ENCODE measurements at places on chromosomes 3 and 15.
A peak's percentile ranks its signal among the peaks of the same experiment; 100 is the strongest.

DNA sequence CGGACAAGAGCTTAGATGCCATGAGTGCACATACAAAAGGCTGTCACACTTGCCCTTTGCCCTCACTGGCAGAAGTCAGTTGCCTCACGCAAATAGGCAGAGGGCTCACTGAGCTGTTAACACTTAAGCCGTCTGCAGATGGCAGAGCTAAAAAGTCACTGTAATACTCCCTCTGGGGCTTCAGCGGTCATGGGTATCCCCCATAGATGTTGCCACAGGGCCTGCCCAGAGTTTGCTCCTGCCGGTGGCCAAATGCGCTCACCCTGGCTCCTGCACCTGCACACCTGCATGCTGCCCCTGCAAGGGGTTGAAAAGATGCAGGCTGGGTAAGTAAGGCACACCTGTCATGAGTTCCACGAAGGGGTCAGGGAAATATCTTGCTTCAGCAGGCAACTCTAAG, 741.5 kb downstream of the EDEM1 start:
- no peak for DNase-seq

GRCh38 chr3:179348325-179349013, 960 bp downstream of the MFN1 start:
- DNase-seq, result no peak

GRCh38 chr3:192482809-192483208, 244.5 kb downstream of the FGF12 start:
- DNase-seq, result no peak

DNA sequence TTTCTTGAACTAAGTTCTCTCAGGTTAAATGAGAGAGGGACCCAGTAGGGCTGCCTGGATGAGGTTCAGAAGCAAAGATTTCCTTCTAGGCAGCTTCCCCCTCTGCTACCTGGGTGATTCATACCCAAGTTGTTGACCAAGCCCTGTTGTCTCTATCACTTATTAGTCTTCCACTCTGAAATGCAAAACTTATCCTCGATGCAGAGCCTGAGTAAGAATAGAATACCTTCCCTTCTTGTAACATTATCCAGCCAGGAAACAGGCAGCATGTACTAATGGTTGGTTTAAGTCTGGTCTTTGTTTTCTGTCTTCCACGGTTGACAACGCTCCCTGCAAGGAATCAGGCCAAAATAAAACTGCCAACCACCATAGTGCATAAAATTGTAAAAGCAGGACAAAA, 377.3 kb downstream of the MECOM start:
- no peak for DNase-seq

GRCh38 chr3:168877899-168878298, 782.2 kb upstream of the GOLIM4 start:
- no peak for DNase-seq

- DNase-seq, result no peak
Measured at GRCh38 chr3:13280811-13281506, 139.2 kb downstream of the NUP210 start.

DNA sequence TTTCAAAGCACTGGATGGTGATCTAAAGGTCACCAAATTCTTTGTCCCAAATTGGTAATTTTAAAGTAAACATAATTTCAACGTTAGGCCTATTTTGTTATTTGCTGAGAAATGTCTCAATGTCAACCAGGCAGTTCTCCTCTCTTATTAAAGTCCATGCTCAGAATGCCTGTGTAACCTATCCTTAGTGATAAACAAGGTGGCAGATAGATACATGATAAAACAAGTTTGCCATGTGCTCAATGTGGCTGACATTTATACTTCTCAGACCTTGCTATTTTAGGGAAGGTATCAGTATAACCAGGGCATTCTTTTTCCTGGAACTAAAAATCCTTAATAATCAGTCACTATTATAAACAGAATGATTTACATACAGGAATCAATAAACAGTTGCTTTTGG, 8.5 kb downstream of the MBNL1 start:
- DNase-seq, result no peak

- no peak for DNase-seq
Measured at GRCh38 chr15:87743562-87743961, 513.0 kb downstream of the NTRK3 start.

GRCh38 chr15:60243769-60244168, 154.0 kb downstream of the ANXA2 start:
- no peak for DNase-seq

- no peak for DNase-seq
Measured at GRCh38 chr3:132378048-132378762, 39.1 kb upstream of the DNAJC13 start.

GRCh38 chr3:45841420-45841756, 531 bp downstream of the LZTFL1 start:
- DNase-seq, result no peak

- DNase-seq, result no peak
Measured at GRCh38 chr3:20091331-20092047, 51.2 kb downstream of the KAT2B start.

- DNase-seq, result no peak
Measured at GRCh38 chr3:10955711-10956453, 36.7 kb upstream of the SLC6A1 start.

DNA sequence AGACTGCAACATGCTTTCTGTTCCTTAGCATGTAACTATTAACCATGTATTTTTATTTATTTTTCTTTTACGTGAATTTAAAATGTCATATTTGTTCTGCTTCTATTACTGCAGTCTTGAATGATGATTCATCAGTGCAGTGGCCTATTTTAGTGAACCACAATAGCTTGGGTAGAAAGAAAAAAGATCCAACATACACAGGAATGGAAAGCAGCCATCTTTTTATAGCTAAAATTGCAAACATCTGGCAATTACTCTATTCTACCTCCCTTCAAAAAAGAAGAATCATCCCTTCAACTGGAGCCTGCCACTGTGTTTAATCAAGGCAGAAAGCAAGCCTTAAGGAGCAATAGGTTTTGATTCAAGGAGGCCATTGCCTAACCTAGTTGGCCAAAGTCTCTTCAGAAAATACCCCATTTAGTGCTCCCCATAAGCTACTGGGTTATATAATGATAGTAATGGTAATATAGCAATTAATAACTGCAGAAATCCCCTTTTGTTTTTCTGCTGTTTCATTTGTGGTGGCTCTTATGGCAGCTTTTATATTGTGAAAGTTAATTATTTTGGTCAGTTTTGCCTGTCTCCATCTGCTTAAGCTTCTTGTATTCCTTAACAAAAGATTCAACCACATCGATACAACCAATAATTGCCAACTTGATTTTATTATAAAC, 267.3 kb downstream of the LPP start:
- DNase-seq, result no peak

DNA sequence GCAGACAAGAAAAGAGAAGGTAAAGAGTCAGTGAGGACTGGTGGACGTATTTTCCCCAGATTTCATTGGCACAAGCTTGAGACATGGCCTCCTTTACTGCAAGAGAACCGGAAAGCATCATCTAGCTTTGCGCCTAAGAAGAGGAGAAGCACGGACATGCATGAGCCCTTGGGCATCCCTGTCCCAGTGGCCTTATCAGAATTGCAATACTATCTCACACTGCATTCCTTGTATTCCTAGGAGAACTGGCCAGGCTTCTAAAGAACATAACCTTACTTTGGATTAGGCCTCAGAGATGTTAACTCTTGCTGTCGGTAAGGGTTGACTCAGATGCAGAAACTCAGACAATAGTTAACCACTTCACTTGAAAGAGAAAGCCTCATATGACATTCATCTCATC, 229.5 kb upstream of the PRICKLE2 start:
- no peak for DNase-seq

- DNase-seq, result no peak
Measured at GRCh38 chr3:184233127-184233843, 3.9 kb downstream of the VWA5B2 start.

- no peak for DNase-seq
Measured at GRCh38 chr15:83275412-83275811, 9.1 kb downstream of the BNC1 start.

GRCh38 chr3:25901796-25902195, 111.9 kb downstream of the OXSM start:
- DNase-seq, result peak; percentile 36

GRCh38 chr3:168828014-168828413, 732.3 kb upstream of the GOLIM4 start:
- DNase-seq, result no peak

- DNase-seq, result peak; percentile 60
Measured at GRCh38 chr3:160941885-160942494, 163.2 kb downstream of the B3GALNT1 start.

DNA sequence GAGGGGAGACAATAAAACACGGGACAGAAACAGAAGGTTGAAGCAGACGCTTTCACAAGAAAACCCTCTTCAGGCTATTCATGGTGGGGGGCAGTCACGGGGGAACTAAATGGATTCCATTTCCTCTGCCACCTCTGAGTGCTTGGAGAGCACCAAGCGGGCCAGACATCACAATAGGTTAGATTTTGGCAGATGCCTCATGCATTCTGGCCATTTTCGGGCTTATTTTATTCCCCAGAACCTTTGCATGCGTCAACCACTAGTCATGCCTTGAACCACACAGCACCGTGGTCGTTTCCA, 82.2 kb downstream of the RORA start:
- DNase-seq, result no peak

DNA sequence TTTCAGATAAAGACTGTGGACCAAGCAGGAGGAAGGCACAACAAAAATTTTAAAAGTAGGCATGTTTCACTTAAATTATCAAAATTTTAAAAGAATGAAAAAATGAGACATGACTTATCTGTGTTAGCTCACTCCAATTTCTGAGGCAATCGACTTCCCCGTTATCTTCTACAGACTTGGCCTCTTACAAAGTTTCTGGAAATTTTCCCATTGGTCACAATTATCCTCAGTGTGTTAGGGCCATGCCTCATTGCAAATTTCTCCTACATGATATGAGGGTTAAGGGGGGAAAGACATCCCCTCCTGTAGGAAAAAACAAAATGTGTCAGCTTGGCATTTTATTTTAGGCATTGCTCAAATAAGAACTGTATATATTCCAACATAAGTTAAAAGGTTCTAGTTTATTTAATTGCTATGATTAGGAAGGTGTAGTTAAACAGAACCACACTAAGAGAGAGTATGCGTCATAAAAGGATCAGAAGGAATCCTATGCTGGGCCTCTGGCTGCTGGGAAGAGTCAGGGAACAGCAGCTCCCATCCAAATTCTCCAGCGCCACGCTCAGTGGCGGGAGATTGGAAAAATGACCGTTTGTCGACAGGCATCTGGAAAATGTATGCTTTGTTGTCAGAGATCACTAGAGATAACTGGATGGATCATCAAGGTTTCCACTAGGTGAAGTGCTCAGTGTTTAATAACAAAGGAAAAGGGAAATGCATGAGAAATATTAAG, 463.6 kb upstream of the NR2F2 start:
- no peak for DNase-seq

DNA sequence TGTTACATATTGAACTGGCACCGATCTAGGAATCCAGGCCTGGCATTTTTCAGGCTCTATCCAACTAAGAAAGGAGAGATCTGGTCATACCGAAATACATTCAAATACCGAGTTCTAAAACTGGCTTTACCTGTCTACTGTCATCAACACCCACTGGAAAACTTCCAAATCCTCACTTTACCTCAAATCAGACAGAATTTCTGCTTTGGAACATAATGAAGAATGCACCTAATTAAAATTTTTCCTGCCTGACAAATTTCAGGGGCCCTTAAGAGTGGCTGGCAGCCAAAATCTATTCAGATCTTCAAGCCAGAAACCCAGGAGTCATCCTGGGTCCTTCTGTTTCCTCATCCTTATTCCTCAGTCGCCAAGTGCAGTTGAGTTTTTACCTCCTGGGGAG, 198.6 kb upstream of the FEZF2 start:
- no peak for DNase-seq

- DNase-seq, result no peak
Measured at GRCh38 chr3:13194285-13195209, 121.3 kb upstream of the IQSEC1 start.

DNA sequence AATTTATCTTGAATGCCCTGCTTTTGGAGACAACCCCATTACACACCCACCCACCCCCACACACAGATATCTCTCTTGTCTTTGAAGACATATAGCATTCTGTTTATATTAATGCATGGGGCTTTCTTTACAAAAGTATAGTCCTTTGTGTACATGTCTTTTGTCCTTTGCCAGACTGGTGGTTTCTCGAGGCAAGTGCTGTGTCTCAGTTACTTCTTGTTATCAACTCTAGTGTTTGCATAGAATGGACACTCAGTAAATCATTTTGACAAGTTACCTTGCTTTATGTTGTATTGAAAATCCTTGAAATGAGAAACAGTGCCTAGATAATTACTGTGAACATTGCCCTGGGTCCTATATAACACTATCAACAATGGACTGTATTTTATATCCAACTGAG, 33.9 kb downstream of the KBTBD8 start:
- DNase-seq, result no peak

GRCh38 chr3:57933602-57934001, 74.6 kb upstream of the FLNB start:
- DNase-seq, result no peak

GRCh38 chr15:35850284-35850683, 304.3 kb upstream of the DPH6 start:
- no peak for DNase-seq

GRCh38 chr3:183987000-183987600, 30.6 kb downstream of the ABCC5 start:
- no peak for DNase-seq

DNA sequence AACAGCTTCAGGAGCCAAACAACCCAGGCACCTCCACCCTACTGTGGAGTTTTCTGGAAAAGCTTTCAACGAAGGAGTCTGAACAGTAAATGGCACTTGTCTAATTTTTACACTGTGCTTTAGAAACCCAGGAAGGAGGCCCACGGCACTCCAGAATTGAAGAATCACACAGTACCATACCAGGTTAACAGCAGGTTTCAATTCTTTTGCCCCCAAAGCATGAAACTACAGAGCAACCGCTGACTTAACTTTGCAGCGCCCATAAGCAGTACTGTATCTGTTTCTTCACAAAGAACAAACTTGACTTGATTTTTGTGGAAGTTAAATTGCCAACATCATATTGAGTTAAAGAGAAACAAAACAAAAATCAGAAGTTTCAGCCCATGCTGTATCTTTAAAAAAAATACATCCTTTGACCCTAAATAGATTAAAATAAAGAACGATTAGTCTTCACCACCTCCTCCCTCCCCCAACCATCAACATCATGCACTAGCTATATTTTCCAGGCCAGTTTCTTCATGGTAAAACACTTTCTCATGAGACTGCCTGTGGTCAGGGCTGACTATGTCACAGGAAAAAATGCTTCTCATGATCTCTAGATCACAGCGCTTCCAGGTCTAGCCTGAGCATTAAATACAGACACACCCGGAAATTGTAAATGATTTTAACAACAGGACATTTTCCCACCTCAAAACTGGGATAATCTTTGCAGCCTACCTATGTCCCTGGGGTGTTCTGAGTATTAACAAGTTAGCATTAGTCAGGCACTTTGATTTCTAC, 456.3 kb downstream of the FOXP1 start:
- no peak for DNase-seq

DNA sequence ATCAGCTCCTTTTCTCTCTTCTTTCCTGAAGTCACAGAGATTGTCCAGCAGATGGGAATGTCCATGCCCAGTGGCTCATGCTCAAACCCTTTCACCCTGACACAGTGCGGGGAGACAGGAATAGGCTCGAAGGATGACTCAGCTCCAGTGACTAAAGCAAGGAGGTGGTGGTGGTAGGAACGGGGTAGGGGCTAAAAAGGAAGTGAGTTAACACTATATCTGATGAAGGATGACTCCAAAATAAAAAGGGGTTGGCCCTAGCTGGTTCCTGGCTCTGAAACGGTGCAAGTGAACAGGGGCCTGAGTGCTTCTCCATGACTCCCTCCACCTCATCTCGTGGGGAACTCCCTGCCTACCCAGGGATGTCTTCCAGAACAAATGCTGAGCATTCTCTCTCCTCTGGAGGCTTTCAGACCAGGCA, 167.4 kb upstream of the LPP start:
- DNase-seq, result no peak

GRCh38 chr15:98826658-98827057, 178.3 kb downstream of the IGF1R start:
- DNase-seq, result no peak
